ENCODE measurements at places on chromosomes 5 and 9.

DNA sequence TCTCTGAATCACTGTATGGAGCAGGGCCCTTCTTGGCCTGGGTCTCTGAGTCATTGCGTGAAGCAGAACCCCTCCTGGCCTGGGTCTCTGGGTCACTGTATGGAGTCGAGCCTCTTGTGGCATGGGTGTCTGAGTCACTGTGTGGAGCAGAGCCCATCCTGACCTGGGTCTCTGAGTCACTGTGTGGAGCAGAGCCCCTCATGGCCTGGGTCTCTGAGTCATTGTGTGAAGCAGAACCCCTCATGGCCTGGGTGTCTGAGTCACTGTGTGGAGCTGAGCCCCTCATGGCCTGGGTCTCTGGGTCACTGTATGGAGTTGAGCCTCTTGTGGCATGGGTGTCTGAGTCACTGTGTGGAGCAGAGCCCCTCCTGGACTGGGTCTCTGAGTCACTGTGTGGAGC lies 94.0 kb upstream of the RAPGEF1 start:
- DNase-seq, result no peak

DNA sequence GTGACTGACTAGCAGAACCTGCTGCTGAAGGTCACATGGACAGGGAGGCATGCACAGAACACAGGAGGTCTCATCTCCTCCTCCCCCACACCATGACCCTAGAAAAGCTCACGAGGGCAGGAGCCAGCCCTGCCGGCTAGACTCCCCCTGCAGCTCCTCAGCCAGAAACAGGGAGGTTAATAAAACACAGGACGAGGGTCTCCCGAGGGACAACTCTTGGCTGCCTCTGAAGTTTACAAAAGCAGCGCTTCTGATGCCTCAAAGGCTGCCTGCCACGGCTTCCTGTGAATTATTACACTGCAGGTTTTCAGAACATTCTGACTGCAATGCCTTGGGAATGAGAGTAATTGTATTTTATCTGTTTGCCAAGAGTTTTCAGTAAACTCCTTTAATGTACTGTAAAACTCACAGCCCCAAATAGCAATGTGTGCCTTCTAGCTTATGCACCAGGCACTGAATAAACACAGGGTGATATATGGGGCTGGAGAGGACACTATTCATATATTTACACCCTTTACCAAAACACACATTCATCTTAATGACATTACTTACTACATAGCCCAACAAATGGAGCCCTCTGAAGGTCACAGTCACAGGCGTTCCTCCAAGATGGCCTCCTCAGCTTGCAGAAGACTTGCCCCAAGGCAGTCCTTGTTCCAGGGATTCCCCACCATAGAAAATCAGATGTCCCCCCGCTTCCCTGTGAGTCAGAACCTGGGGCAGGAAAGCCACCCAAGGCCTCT lies 83.7 kb downstream of the C5orf15 start:
- no peak for DNase-seq

GRCh38 chr5:127064253-127064840 lies 9.0 kb downstream of the C5orf63 start:
- DNase-seq, result no peak

DNA sequence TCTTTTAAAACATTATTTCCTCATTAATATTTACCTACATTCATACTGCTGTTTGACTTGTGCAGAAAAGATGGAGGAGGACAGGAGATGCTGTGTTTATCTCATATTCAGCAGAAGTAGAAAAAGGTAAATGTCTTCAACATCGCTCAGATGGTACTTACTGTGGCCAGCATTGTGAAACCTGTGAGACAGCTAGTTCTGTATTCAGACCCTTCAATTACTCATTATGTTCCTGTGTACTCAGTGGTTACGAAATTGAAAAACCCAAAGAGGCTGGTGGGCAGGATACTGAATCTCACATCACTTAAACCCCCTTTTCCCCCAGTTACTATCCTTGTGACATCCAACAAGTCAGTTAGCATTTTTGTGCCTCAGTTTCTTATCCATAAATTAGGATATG lies 216.0 kb downstream of the KDM4C start:
- peak; percentile 38 for DNase-seq

DNA sequence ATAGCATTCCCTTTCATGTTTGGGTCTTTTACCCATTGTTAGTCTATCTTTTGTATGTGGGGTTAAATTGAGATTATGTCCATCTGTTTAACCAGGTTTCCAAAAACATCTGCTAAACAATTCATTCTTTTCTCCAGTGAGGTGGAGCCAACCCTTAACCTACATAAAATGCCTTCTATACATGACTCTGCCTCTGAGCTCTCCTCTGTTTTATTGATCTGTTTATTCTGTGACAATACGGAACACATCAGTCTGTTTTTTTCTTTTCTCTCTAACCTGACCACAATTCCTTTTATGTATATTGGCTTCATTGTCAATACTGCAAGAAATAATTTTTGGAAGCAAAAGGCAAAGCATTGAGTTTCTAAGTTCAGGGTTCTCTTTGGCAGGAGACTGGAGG lies 9.9 kb upstream of the ARL15 start:
- no peak for DNase-seq

DNA sequence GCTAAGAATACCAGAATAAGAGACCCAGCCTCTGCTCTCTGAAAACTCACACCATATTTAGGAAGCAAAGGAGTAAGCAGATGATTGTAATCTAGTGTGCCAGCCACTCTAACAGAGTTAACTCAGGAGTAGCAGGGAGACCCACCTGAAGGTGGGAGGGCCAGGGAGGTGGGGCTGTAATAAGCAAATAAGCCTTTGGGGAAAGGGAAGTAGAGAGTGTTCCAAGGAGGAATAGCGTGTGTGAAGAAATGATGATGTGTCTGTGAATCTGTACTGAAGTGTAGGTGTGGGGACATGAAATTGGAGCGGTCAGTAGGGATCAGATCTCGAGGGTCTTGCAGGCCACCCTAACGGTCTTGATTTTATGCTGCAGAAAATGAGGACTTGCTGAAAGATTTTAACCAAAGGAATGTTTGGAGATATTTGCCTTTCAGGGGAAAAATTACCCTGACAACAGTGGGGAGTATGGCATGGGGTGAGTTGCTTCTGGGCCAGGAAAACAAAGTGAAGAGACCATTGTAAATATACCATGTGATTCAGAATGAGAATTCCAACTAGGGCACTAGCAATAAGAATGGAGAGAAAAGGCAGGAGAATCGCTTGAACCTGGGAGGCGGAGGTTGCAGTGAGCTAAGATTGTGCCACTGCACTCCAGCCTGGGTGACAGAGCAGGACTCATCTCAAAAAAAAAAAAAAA lies 44.1 kb upstream of the FSD1L start:
- DNase-seq, result no peak

GRCh38 chr9:126412905-126413304 lies 86.3 kb downstream of the MVB12B start:
- DNase-seq, result no peak

DNA sequence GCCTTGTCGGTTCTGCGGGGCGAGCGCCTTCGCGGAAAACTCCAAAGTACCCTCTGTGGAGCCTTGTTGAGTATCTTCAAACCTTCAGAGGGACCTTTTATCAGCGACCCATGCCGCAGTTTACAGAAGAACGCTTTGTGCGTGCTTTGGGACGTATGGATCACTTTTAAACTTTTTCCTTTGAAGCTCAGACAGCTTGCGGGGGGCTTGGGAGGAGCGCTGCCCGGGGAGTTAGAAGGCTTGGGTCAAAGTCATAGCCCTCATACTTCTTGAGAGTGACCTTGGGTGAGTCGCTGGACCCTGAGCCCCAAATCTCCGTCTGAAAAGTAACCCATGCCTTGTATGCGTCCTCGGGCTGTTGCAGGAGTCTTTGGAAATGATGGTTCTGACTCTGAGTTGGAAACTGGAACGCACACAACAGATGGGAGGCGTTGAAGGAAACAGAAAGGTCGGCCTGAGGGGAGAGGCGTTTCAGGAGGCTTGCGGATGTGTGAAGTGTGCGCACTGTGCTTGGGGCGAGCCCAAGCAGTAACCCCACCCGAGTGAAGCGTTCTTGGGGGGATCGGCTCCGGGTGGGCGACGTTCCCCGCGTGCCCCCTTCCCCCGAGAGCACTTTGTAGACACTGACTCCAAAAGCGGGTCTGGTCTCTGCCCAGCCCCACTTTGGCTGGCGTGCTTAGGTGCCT lies 661 bp upstream of the SLC25A51 start:
- DNase-seq, result no peak

GRCh38 chr9:129284607-129285291 lies 106.7 kb upstream of the IER5L start:
- no peak for DNase-seq

DNA sequence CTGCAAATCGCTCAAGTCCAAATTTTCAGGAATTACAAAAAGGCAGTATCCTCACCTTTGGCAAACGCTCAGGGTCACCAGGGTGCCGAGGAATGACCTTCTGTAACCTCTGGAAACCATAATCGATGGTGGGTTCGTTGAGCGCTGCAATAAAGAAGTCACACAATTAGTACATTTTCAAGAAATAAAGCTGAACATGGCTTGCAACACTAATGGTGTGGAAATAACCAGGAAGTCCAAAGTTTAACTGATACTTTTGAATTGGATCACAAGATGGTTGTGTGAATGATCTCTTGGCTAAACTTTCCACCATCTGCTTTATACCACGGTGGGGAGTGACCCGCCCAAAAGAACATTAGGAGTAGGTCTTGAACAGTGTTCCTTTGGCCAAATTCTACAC lies 368.7 kb downstream of the EBF1 start:
- DNase-seq, result no peak

GRCh38 chr5:115413651-115414050 lies 117.2 kb upstream of the CCDC112 start:
- no peak for DNase-seq

DNA sequence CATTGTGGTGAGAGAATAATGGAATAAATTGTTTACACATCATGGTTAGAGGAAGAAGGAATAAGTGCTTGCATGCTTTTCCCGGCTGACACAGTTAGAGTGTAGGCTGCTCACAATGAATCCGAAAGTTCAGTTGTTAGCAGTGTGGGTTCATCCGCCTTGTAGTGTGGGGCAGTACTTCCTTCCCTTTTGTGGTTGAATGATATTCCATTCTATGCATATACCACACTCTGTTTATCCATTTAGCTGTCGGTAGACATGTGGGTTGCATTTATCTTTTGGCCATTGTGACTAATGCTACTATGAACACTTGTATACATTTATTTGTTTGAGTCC lies 84.0 kb downstream of the COL5A1 start:
- no peak for DNase-seq

GRCh38 chr9:123997665-123998277 lies 13.8 kb upstream of the LHX2 start:
- DNase-seq, result no peak

DNA sequence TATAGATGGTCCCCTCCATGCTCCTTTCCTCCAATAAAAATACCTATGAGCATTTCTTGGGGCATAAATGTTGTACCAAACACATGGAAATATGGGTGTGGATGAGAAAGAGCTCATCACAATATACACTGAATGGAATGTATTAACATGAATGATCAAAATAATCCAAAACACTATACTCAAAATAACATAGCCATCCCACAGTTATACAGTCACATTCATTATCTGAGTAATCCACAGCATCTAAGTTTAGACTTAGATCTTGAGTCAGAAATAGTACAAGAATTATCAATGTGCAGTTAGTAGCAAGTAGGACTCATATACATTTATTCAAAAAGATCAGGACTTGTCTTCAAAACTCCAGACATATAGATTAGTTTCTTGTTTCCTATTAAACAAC lies 175.2 kb upstream of the NREP start:
- DNase-seq, result peak; percentile 27

DNA sequence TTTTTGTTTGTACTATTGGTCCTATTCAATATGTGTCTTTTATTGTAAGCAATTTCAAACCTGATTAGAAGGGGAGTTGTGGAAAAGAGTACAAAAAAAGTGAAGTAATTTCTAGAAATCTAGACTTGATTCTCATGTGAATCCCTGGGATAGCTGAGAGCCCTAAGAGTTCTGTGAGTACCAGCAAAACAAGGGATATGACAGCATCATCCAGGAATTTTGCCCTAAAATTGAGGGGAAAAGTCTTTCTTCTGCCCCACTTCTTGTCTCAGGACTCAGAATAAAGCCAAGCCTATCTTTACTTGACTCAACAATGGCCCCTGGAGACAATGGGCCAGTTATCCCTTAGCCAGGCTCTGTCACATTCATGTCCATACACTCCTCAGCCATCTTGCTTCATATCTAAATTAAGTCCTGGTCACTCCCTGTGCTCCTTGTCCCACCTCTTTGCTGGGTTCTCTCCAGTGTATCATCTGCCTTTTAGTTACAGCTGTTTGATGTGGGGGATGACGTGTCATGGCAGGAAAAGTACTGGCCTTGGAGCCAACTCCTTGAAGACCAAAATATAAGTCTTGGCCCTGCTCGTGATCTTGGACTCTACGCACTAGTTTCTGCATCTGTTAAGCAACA lies 81.2 kb downstream of the ADAMTS12 start:
- no peak for DNase-seq

GRCh38 chr5:110297152-110297670 lies 429.3 kb downstream of the TMEM232 start:
- DNase-seq, result no peak

DNA sequence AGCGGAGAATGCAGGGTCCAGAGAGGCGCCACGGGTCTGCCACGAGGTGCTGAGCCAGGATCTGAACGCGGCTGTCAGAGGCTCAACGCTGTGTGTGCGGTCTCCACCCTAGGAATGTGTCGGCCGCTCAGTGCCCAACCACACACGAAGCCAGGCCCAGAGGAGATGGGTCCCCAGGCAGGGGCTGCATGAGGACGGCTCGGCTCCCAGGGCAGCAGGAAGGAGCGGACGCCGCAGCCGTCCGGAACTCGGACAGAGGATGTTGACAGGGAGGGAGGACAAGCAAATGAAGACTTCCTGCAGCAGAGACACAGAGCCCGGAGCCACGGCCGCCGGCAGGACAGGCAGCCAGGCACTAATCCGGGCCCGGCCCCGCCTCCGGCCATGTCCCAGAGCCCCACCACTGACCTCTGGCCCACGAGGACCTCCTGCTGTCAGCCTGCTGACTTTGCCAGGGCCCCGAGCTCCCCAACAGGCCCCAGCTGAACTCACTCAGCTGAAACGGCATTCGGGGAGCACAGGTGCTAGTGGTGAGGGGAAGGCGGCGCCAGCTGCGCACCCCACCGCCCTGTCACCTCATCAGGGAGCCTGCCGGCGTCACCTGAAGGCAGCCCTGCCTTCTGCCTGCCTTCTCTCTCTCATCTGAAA lies 12.7 kb downstream of the VAV2 start:
- DNase-seq, result no peak

- DNase-seq, result no peak
These were observed 22.9 kb upstream of the SPATA31C2 start for GRCh38 chr9:88161144-88161543.

GRCh38 chr9:74697535-74697934 lies 190.2 kb downstream of the TRPM6 start:
- no peak for DNase-seq
